Stimulated activated naive CD8-positive, alpha-beta T cell treated with anti-CD3 and anti-CD28 coated beads, Interleukin-15, Interleukin-2, amounts not matched to agents 100 U/mL and 50 U/mL, for 24 hours (primary cell): ENCODE measurements at places on chromosomes 1 and 21.

DNA sequence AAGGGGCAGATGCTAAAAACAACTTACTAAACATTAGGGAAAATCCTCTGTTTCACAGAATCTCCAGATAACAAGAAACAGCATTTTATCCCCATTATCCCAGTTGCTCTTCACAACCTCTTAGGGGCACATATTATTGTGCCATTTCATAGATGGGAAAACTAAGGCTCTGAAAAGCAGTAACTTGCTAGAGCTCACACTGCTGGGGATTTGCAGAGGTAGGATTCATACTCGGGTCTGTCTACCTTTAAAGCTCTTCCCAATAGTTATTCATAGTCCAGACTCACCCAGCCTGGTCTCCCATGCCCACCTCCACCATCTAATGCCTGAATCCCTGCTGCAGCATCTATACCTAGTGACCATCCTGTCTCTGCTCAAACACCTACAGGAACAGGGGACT, 67.7 kb downstream of the RRAGC start:
- DNase-seq = no peak

DNA sequence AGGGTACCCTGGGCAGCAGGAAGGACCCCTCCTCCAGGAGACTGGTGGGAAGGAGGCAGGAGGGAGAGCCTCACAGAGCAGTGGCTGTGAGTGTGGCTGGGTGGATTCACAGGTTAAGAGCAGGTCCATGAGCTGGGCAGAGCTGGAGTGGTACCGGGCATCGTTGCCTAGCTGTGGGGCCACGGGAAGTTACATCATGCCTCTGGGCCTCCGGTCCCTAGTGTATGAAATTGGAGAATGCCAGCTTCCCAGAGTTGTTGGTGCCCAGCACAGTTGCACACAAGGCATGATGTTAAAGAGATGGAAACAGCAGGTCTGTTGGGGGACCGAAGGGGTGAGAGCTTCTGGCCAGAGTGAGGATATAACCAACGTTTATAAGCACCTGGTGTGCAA, 18.5 kb downstream of the FOXO6 start:
- DNase-seq = no peak

DNA sequence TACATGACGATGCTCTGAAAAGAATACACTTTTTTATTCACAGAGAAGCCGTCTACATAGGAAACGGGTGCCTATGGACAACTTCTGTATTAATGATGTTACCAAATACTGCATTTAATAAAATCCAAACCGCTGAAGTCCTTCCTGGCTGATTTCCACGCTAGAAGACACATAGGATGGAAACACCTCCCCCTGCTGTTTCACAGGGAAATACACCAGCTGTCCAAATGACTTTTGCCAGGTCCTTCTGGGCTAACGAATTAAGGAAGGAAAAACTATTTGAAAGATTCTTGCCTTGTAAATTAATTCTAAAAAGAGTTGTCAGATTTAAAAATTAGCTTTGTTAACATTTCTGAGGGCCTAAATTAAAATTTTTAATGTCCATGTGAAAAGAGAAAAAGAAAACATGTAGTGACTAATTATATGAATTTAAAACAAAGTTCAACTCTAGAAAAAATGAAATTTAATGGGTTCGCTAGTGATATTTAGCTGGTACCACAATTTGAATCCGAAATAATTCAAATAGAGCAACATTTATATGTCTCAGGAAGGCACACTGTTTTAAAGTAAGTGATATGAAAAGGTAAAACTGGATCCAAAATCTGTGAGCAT, 146.0 kb downstream of the RERE start:
- DNase-seq = no peak

DNA sequence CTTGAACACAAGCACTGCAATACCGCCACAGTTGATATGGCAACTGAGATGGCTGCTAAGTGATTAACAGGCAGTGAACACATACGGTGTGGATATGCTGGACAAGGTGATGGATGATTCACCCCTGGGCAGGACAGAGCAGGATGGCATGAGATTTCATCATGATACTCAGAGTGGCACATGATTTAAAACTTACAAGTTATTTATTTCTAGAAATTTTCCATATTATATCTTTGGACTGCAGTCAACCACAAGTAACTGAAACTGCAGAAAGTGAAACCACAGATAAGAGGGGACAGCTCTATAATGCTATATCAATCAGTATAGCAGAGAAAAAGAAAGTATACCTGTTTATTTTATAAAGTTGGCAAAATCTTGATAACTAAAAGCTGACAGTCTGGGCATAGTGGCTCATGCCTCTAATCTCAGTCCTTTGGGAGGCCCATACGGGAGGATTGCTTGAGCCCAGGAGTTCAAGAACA, 47.9 kb downstream of the PHACTR4 start:
- DNase-seq = peak; percentile 18

- peak; percentile 93 for DNase-seq
These were observed 3.0 kb downstream of the TRIM46 start for GRCh38 chr1:155176544-155177071.

DNA sequence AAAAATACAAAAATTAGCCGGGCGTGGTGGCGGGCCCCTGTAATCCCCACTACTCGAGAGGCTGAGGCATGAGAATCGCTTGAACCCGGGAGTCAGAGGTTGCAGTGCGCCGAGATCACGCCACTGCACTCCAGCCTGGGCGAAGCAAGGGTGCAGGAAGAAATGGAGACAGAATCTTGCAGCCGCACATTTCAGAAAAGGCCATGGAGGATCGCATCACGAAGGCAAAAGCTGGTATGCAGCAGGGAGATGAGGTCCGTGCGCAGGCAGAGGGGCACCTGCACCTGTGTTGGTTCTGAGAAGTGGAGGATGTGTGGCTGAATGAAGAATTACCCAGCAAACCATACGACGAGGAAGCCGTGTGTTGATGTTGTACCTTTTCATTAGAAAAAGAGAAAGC, 53.0 kb upstream of the ABCG1 start:
- no peak for DNase-seq

GRCh38 chr1:156226116-156226538, 13.3 kb downstream of the PMF1 start:
- DNase-seq = peak; percentile 58

GRCh38 chr1:168084396-168085231, 52.1 kb downstream of the GPR161 start:
- DNase-seq = peak; percentile 79

GRCh38 chr1:236872075-236872666, 77.1 kb downstream of the MTR start:
- no peak for DNase-seq

- no peak for DNase-seq
These were observed 50.0 kb upstream of the POGK start for GRCh38 chr1:166789286-166789685.

DNA sequence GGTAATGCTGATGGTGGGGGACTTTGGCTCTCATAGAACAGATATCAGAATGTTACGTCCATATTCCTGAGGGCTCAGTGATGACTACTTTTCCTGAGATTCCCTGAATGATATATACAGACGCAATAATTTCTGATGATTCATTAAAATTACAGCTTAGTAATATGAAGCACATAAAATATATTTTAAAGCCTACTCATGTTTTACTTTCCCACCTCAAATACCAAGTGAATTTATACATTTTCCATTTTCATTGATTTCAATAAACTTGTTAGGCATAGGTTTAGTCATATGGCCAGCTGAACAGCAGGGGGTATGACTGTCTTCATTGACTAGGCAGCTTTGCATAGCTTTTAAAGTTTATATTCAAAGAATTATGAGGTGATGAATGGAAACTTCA, 26.2 kb upstream of the PDC start:
- DNase-seq = no peak

GRCh38 chr1:95221306-95221705, 12.7 kb upstream of the RWDD3 start:
- no peak for DNase-seq

DNA sequence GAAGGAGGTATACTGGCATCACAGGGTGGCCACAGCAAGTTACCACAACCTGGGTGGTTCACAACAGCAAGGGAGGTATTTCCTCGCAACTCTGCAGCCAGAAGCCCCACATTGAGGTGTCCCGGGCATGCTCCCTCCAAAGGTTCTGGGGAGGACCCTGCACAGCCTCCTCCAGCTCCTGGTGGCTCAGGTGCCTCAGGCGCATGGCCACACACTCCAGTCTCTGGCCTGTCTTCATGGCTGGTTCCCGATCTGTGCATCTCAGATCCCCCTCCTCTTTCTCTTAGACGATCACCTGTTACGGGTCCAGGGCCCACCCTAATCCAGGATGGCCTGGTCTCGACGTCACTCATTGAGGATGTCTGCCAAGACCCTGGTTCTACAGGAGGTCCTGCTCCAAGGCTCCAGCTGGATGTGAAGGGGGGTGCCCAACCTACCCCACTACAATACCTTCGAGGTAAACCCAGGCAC, 6.7 kb upstream of the ARF1 start:
- DNase-seq = no peak

DNA sequence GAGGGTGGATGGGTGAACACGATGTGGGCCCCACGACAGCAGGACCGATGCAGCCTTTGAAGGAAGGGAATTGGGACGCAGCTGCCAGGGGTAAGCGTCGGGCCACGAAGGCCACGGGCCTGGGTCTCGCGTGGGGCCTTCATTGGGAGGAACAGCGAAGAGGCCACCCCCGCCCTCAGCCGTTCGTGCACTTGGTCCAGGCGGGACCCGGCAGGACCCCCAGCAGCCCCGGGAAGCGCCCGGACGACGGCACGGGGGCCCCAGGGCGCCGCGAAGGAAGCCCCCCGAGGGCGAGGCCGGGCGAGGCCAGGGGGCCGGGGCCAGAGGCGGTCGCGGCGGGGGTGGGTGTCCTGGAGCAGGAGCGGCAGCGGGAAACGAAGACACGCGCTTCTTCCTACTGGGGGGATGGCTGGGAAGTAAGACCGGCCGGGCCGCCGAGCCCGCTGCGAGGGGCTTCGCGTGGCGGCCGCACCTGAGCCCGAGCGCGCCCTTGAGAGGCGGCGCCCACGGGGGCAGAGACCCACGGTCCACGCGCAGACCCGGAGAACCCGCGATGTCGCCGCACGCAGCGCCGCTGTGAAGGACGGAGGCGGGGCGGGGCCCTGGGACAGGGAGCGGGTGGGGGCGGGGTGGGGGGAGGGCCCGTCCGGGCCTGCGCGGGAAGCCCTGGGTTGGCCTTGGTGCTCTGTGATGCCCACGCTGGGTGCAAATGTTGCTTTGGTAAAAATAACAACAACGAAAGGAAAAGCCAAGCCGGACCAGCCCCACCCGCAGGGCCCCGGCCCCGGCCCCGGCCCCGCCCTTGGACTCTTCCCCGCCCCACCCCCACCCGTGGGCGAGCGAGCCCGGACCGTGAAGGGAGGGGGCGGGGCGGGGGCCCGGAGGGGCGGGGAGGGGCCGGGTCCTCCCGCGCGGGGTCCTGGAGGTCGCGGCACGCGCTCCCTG, 56.0 kb upstream of the ADARB1 start:
- no peak for DNase-seq

- DNase-seq = no peak
These were observed 22.7 kb upstream of the NBL1 start for GRCh38 chr1:19621274-19621950.

- DNase-seq = no peak
These were observed 146 bp upstream of the ZNF362 start for GRCh38 chr1:33256221-33256470.

GRCh38 chr21:40152476-40152875, 285.2 kb downstream of the PCP4 start:
- DNase-seq = no peak

DNA sequence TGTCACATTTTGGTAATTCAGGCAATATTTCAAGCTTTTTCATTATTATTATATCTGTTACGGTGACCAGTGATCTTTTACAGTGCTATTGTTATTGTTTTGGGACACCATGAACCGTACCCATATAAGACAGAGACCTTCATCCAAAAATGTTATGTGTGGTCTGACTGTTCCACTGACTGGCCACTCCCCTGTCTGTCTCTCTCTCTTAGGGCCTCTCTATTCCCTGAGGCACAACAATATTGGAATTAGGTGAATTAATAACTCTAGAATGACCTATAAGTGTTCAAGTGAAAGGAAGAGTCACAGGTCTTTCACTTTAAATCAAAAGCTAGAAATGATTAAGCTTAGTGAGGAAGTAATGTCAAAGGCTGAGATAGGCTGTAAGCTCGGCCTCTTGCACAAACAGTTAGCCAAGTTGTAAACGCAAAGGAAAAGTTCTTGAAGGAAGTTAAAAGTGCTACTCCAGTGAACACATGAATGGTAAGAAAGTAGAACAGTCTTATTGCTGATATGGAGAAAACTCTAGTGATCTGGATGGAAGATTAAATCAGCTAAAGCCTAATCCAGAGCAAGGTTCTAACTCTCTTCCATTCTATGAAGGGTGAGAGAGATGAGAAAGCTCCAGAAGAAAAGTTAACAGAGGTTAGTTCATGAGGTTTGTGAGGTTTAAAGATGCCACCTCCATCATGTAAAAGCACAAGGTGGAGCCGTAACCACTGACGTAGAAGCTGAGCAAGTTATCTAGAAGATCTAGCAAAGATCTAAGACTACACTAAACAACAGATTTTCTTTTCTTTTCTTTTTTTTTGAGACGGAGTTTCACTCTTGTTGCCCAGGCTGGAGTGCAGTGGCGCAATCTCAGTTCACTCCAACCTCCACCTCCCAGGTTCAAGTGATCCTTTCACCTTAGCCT, 19.7 kb upstream of the DIPK1A start:
- no peak for DNase-seq

DNA sequence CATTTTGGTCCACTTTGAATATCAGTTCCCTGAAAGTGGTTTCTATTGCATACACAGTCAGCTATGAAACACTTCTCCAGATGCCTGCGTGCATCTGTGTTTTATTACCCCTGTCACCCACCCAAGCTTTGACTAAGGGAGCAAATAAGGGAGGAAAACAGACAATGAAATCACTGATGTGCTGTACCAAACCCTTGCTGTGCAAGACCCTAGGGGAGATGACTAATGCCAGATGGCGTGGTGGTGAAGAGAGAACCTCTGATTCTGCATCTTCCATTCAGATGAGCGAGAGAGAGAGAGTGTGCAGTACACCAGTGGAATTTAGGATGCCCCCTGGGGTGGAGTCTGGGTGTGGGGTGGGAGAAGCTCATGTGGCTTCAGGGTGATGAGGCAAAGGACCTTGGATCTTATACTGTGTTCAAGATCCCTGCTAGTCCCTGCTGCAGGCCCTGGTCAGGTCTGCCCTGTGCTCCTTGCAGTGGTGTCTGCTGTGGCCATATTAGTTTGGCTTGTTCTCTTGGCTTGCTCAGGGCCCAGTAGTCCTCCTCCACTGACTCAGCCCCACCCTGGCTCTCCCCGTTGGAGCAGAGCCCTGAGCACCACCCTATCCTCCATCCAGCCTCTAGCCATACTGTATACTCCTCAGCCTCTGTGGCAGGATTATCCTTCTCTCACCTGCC, 18.5 kb downstream of the CLCA1 start:
- DNase-seq = no peak

DNA sequence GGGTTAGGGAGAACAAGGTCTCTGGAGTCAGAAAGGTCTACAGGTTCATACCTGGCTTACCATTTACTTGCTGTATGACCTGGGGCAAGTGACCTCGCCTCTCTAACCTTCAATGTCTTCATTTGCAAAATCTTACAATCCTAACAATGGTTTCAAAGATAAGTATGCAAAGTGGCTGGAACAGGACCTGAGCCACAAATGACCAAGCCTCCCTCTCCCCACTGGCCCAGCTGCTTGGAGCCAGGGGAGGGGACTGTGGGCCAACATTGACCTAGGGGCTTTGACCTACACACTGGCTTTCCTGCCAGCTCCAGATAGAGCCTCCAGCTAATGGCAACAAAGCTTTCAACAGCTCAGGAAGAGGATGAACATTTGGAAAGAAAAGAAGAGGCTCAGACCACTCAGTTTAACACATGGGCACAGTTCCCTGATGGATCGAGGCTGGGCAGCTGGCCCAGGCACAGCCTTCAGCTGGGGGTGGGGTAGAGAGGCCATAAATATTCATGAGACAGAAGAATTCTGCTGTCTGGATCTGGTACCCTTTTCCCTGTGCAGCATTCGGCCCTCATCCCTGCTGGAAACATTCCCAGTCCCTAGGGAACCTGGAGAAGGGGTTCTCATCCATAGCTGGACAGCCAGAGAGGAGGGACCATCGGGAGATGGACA, 12.9 kb downstream of the PTAFR start:
- DNase-seq = no peak
